ENCODE measurements at places on chromosomes 6 and 20.
A peak's percentile ranks its signal among the peaks of the same experiment; 100 is the strongest.

DNA sequence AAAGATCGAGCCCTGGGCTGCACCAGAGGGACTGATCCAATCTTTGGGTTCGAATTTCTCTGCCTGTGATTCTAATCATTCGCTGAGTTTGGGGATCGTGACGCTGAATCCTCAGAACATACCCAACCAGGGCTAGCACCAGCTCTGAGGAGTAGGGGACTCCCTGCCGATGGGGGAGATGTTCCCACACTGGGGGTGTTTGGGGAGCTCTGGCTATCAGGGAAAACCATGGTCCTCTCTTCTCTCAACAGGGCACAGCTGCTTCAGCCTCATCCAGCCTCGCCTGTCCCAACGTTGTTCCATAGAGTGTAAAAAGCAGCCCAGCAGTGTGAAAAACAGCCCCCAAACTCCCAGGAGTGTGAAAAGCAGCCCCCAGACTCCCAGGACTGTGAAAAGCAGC, 136.6 kb downstream of the ANKRD60 start:
- DNase-seq = no peak

DNA sequence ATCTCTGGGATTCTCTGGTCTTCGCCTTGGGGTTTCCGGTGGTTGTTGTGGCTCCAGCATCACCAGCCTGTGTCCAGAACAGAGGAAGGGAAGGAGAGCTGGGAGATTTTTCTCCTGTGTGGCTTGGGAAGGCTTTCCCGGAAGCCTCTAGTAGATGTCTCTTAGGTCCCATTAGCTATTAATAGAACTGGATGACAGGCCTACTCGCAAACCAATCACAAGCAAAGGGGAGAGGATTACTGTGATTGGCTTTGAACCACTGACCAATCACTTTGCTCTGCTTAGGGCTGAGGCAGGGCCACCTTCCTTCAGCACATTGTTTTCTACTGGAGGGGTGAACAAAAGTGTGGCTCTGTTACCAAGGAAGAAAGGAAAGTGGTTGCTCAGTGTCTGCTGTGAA, 203.4 kb upstream of the SULF2 start:
- DNase-seq = no peak

DNA sequence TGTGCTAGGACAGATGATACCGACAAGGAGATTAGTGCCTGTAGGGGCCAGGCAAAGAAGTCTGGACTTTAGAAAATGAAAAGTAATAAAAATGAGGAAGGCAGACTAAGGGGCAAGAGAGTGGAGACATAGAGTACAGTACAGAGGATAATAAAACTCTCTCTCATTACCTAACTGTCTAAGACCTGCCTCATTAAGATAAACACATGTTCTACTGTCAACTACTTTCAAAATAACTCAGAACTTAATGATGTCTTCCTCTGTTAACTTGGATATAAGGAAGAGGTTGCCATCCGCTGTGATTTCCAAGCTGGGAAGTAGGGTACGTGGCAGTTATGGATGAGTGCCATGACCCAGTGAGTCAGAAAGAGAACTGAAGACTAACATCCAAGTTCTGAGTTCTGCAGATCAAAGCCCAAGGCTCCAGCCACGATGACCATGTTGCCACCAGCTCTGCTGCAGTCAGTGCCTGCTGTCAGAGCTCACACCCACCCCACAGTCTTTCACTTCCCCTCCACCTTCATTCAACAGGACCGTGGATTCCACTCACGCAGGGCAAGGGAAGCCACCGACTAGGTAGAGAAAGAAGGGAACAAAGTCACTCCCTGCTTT, 81.8 kb downstream of the KIF16B start:
- DNase-seq = no peak

DNA sequence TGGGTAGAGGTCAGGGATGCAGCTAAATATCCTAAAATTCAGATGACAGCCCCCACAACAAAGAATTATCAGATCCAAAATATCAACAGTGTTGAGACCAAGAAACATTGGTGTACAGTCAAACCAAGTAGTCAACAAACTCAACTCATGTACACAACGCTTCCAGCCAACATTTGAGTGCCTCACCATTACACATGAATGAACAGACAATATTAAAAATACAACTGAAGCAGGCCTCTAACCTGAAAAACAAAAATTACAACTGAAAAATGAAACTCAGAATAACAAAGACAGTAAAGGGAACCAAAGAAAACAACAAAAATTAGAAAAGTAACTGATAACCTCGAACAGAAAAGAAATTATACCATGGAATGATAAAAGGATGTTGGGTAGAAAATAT, 46.2 kb downstream of the HACE1 start:
- no peak for DNase-seq

GRCh38 chr20:36969051-36969450, 17.5 kb upstream of the SAMHD1 start:
- no peak for DNase-seq

DNA sequence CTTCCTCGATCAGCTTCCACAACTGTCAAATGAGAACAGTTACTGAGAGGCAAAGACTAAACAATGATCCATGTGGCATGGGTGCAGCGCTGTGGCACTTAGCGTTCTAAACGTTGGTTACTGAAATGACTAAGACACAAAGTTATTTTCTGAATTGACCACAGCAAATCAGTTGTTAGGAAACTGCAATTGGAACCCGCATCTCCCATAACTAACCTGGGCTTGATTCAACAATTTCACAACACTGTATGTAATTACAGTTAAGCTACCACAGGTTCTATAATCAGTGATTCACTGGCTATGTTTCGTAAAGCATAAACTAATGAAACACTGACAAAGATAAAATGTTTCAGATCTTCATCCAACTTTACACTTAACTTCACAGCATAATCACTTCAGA, 12.5 kb downstream of the WDR27 start:
- DNase-seq = no peak

GRCh38 chr6:95365454-95365853, 211.9 kb upstream of the MANEA start:
- no peak for DNase-seq

DNA sequence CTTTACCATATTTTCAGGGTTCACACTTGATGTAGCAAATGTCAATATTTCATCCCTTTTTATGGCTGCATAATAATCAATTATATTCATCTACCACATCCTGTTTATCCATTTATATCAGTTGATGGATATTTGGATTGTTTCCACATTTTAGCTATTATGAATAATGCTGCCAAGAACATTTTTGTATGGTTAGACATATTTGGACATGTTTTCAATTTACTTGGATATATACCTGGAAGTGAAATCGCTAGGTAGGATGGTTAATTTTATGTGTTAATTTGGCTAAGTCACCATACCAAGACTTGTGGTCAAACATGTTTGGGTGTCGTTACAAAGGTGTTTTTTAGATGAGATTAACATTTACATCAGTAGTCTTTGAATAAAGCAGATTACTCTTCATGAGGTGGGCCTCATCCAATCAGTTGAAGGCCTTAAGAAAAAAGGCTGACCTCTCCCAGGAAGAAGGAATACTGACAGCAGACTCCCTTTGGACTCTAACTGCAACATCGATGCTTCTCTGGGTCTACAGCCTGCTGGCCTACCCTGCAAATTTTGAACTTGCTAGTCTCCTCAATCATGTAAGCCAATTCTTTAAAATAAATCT, 196.5 kb downstream of the BACH2 start:
- DNase-seq = no peak

DNA sequence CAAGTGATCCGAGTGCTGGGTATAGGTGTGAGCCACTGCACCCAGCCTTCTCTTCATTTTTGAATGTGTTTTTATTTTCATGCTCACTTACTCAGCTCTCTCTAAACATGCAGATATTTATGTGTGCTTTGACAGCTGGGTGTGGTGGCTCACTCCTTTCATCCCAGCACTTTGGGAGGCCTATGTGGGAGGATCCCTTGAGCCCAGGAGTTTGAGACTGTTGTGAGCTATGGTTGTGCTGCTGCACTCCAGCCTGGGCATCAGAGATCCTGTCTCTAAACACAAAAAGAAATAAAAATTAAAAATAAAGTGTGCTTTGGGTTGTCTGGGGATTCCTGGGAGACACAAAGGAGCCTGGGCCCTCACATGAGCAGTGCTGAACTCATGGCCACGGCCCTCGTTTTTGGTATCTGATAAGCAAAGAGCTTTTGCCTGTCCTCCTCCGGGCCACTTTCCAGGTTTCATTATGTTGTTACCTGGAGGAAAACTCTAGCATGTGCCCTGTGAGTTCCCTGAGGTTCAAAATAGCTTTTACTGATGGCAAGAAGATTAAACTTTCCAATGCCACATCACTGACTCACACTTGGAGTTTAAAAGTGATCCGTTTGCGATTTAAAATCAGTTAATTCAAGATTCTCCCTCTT, 78.5 kb downstream of the CD164 start:
- no peak for DNase-seq

- DNase-seq = no peak
Observed at GRCh38 chr6:126720304-126720703, 380.4 kb downstream of the CENPW start.

DNA sequence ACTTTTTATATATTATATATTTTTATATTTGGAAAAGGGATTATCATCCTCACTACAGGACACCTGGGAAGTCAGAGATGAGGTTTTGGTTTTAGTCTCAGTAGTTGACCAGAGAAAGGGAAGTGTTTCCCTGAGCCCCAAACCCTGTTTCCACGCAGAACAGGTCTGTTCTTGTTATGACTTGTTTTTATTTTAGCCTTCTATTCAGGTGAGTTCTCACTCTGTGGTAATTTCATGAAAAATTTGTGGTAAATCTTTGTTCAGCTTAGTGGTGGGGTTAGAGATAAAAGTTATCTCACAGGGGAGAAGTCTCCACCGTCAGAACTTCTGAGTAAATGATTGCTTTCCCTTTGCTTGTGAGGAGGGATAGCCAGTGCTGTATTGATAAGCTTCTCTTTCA, 224.9 kb downstream of the FARS2 start:
- DNase-seq = no peak

- peak; percentile 88 for DNase-seq
Observed at GRCh38 chr6:14799928-14800327, 445.9 kb upstream of the JARID2 start.

DNA sequence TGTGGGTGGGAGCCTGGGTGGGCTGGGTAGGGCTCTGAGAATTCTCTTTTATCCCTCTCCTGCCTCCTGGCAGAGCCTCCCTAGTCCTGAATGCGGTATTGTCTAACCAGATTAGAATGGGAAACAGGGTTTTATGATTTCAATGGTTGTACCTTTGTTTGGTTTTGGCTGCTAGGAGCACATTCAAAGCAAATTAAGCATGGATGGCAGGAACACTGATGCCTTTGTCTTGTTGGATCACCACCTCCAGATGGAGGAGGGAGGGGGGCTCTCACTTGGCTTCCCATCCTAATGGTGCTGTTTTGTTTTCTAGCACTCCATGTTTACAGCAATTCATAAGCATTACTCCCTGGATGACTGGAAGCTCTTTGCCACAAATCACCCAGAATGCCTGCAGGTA, 11.6 kb downstream of the GMPR start:
- no peak for DNase-seq

DNA sequence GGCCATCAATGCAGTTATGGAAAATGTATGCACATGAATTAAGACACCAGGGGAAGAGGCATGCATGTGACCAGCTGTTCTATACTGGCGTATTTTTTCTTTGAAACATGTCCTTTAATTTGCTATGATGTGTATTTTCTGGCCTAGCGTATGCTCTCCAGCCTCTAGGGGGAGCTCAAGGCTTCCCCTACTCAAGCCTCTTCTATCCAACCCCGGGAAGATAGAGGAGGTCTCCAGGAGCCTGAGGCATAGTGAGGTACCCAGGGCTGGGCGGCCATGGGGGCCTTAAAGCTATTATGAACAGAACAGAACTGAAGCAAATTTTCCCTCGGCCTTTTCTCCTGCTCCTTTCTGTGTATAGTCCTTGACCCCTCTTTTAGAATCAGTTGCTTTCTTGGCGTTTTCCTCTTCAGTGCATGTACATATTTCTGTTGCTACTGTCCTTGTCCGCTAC, 528.9 kb downstream of the MAFB start:
- DNase-seq = peak; percentile 67

GRCh38 chr20:1118336-1119127, at the start of gene PSMF1:
TSS of gene PSMF1 (plus strand) at chr20:1118602. CDS start at chr20:1118774, 172 bp downstream.
- peak; percentile 97 for DNase-seq

DNA sequence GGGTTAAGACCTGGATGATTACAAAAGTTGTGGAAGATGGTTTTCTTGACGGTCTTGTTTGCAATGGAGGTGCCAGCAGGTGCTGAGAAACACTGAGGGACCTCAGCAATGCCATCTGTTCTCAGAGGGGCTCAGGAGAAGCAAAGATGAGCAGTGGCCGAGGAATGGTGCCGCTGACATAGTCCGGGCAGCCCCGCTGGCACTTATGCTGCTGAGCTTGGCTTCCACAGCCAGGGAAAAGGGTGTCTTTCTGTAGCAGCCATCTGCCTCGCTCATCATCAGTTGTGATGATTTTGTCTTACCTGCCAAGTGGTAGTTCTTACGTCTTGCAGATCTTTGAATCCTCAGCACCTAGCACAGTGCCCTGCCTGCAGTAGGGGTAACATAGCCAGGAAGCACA, 55.7 kb downstream of the PPP1R14C start:
- no peak for DNase-seq

DNA sequence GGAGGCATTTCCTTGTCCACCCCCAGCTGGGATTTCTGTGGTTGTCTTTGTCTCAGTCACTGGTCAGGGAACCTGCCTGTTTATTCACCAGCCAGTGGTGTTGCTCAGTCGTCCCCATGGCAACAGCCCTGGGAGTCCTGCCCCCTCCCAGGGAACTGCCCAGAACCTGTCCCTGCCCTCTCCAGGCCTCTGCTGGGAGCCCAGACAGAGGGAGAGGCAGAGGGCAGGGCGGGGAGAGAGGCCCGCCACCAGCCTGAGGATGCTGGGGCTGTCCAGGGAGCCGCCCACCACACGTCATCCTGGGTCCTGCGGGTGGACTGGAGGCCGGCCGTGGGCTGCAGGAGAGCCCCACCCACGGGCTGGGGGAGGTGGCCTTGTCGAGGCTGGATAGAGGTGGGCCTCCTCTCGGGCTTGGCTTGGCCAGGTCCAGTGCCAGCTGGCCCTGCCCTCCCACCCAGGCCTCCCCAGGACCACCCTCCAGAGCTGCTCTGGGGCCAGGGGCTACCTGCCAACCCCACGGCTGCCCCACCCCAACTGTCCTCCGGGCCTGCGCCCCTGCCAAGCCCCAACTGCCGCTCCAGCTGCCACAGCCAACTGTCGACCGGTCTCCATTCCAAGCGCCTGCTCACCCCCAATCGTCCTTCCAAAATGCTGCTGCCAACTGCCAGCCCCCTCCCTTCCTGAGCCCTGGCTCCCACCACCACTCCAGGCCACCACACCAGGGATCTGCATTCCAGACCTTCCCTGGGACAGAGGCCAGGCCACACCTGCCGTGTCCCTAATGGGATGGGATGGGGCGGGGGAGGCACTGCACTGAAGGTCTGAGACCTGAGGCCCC, 4.2 kb upstream of the ZBTB46 start:
- DNase-seq = peak; percentile 93

All from sigmoid colon (tissue), 7 donors.